ENCODE measurements at places on chromosomes 6 and 20.

DNA sequence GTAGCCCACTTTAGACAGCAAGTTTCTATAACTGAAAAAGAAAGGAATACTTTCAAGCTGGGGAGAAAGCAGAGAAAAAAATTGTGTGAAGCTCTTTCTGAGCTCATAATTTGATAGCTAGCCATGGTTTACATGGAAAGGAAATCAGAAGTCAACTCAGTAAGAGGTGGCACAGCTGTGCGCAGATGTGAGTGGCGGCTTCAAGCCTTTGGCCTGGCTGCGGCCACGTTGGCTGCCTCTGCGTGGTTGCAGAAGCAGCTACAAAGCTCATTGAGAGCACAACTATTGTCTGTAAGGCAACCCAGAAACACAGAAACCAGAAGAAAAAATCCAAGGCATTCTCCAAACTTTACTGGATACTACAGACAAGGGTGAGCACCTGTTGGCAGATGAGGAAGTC, 136.9 kb downstream of the SASH1 start:
- no peak for DNase-seq

- no peak for DNase-seq
Observed at GRCh38 chr6:20680697-20681165, 146.5 kb downstream of the CDKAL1 start.

DNA sequence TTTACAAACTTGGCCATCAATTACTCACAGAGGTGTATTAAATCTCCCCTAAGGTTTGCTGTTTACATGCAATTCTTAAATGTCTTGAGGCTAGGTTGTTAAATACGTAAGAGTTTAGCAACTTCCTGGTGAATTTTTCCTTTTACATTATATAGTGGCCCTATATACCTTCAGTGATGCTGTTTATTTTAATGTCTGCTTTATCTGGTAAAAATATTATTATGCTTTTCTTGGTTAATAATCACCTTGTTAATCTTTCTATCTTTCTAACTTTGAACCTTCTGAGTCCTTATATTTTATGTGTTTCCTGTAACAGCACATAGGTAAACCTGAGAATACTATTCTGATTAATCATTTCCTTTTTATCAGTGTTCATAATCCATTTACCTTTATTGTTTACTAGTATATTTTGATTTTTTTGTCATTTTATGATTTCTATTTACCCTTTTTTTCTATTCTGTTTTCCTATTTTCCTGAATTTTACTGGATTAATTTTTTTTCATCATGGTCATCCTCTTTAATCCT, 57.9 kb downstream of the TP53INP2 start:
- DNase-seq, result no peak

GRCh38 chr6:136235233-136235564, 14.9 kb downstream of the MTFR2 start:
- DNase-seq, result no peak

DNA sequence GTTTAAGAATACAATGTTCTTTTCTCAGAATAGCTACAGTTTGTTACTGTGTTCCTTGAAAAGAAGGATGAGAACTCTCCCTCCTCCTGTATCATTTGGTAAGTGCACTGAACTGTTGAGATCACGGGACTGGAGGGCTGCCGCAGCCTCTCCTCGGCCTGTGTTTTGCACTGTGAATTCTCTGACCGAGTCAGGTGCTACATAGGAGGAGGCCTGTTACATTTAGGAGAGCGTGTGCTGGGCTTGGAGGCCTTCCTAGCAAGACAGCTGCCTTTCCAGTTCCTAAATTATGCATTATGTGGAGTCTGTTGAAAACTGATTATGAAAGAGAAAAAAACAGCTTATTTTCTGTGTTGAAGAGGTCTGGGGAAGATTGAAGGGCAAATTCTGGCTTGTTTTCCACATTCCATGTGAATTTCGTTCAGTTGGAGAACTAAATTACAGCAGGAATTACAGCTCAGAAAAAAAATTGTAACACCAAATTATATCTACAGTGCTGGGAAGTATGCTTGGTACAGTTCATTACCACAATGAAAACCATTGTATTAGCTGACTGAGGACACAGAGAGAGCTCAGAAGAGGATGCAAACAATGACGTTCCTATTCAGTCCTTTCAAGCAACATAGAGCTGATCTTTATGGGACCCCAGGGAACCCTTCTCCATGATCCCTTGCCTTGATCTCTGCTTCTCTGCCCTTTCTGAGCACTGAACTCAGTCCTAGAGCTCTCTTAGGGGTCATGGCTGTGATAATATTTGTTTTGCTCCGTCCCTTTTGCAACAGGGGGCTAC, 2.8 kb downstream of the TMC2 start:
- DNase-seq, result no peak

DNA sequence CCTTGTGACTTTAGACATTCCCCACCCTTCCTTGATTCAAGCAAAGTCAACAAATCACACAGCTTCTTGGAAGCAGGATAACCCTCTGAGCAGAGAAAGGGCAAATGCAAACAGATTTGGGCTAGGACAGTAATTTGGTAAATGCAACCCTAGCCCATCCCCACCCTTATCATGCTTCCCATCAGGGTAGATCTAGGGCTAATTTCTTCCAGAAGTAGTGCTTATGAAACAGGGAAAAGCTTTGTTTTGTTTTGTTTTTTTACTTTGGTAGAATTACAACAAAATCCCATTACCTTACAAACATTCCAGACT, 525.1 kb upstream of the NOX3 start:
- DNase-seq, result no peak

GRCh38 chr6:170156448-170157375, 134.2 kb downstream of the DLL1 start:
- DNase-seq, result no peak

GRCh38 chr6:107266563-107266962, 151.2 kb upstream of the BEND3 start:
- no peak for DNase-seq

DNA sequence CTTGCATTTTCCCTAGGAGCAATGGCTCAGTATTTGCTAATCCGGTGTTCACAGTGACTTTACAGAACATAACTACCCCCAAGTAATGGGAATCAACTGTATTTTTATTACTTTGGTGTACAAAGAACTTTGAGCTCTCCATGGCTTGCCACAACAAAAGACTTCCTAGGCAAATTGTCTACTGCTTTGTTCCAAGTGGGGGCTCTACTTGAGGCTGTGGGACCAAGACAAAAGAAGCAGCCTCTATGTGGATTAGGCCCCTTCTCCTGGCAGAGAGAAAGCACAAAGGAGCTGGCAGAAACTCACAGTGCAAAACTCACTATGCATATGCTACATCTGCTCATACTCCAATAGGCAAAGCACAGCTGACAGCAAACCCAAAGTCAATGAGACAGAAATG, 853 bp downstream of the WFDC8 start:
- DNase-seq, result no peak

GRCh38 chr20:17793986-17794385, 94.2 kb downstream of the BANF2 start:
- no peak for DNase-seq

- DNase-seq, result no peak
Observed at GRCh38 chr6:109467696-109468095, 12.1 kb upstream of the MICAL1 start.

- no peak for DNase-seq
Observed at GRCh38 chr20:47127999-47128398, 228.5 kb downstream of the ZMYND8 start.

DNA sequence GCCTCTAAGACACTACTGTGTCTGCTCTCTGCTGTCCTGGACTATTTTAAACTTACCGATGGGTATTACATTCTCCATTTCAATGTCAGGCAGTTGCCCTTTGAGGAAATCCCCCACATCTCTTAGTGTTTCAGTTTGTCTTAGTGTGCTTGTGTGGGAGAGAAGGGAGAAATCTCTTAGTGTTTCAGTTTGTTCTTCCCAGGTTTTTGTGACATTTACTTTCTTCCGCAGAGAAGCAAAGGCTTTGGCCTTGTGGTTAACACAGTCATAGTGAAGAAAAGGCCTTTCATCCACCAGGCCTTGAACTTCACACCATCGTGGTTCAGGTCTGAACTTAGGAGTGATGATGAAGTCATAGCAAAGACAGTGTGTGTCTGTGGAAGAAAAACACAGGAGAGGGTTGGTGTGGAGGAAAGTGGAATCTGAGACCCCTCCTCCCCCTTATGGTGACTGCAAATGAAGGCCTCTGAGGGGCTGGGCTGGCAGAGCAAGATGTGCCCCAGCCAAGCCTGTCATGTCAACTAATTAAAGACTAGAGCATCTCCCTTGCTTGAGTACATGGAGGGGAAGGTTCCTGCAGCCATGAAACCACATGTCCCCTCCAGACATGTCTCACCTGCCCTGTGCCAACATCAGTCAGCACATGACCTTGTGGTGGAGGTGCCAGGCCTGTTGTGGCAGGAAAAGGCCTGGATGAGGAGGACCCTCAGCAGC, 23.9 kb downstream of the RAET1L start:
- DNase-seq, result no peak

- peak; percentile 67 for DNase-seq
Observed at GRCh38 chr6:41028561-41029412, 10.2 kb downstream of the UNC5CL start.

DNA sequence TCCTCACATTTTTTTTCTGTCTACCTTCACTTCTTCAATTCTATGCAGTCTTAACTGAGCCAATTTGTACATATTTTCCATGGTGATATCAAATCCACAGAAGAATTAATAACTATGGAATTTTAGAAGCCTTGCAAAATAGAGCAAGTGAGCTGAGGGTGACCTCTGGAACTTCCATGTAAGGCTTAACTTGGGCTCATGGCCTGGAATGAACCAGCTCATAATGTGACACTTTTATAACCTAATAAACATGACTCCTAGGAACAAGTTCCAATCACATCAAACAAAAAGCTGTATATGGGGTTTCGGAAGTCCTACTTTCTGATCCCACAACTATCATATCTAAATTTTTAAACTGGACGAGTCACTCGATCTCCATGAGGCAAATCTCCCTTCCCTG, 232.4 kb downstream of the FOXA2 start:
- no peak for DNase-seq

- no peak for DNase-seq
Observed at GRCh38 chr6:146868671-146869209, 270.0 kb downstream of the ADGB start.

DNA sequence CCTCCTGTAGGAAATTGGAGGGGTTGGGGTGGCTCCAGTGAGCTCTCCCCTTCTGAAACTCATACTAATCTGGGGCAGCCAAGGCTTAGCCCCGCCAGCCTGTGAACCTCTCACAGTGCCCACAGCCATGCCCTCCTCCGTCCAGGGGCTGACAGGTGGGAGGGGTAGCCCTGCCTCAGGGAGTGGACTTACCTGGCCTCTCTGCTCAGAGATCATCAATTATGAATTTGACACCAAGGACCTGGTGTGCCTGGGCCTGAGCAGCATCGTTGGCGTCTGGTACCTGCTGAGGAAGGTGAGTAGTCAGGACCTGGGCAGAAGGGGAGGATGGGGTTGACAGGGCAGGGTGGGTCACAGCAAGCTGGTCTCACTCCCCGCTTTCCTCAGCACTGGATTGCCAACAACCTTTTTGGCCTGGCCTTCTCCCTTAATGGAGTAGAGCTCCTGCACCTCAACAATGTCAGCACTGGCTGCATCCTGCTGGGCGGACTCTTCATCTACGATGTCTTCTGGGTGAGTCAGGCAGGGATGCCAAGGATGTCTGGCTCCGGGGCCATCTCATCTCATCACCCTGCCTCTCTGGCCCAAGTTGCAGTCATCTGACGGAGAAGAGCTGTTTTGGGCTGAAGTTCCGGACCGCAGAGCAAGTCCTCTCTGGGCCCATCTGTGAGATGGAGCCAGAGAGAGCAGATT, 34.7 kb downstream of the HM13 start:
- DNase-seq, result no peak

DNA sequence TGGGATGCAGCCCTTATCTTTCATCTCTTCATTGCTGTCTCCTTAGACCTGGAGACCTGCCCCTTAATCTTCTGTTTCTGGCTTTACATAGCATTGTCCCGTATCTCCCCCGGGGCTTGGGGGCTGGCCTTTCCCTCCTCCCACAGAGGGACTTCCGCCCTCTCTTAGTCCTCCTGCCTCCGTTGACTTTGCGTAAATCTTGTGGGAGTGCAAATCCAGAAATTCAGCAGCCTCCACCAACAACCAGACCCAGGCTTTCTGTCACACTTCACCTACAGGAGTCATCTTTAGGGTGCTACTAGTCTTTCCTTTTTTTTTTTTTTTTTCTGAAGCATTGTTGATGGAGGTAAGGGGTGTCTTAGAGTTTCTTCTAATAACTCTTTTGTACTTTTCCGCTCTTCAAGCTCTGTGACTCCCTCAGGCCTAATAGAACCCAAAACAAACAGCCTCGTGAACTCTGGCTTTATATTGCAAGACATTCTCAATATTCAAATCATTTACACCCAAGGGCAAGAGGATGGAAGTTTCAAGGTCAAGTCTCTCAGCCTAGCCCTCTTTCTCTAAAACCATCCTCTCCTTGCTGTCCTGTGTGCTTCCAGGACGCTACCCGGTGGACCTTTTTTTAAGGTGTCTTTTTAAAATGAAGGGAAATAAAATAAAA, 66.2 kb downstream of the RREB1 start:
- DNase-seq, result no peak

DNA sequence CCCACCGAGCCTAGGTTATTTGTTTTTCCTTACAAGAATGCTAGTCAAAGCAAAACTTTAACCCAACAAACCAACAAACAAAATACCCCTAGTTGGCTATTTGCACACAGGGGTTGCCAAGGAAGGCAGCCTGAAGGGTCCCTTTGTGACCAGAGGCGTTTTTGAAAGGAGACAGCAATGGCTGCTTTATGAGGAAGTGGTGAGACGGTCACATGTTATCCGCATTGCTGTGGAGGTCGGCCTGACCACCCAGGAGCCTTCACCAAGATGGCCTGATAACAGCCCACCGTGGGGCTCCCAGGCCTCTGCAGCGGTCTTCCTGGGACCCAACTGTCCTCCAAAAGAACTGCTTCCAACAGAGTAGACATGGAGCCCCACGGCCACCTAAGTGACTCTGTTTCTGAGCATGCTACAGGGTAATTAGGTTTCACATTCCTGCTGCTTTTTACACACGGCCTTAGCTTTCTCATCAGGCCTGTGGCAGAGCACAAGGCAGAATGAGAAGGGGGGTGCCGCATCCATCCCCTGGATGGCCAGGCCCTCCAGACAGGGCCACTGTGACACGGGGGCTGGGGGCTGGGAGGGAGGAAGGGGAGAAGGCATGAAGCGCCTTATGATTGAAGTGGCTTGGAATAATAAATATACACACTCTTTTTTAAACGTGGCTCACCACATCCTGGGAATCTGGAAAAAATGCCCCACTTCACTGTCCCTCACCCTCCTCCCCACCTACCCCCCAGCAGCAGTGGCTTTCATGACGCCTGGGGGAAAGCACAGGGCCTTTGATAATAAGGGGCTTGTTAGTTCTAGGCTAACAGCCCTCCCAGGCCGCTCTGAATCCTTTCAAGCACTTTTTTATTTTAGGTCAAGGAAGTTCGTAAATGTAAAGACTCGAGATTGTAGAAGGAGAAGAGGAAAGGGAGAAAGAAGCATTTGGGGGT, 86.0 kb downstream of the CLIC5 start:
- DNase-seq, result no peak
